HepG2 (cell line): ENCODE measurements at places on chromosomes 2 and 18. TPM values are rescaled to one million over a fixed set of nuclear protein-coding genes. Genes with fewer than 3 reads are reported as not detected.

- H3K36me3 ChIP-seq = no peaks in the 10 kb centered on the region
- H3K4me3 ChIP-seq = no peak overlapping the region
- DNase-seq = no peak
- peaks cover 6% of the 10 kb centered on the region; the same call in 1 of the 2 replicates for H3K4me1 ChIP-seq
These were observed 234.7 kb downstream of the PRKCE start for GRCh38 chr2:45886171-45886663.

GRCh38 chr2:188892636-188893035 lies 81.5 kb upstream of the COL3A1 start:
- no peak for DNase-seq
- H3K27ac ChIP-seq = no peak overlapping the region
- no peaks in the 10 kb centered on the region for H3K27me3 ChIP-seq
- H3K4me3 ChIP-seq = no peak overlapping the region
- no peaks in the 10 kb centered on the region for H3K4me1 ChIP-seq

- DNase-seq = no peak
- no peaks in the 10 kb centered on the region for H3K4me1 ChIP-seq
- no peaks in the 10 kb centered on the region for H3K27me3 ChIP-seq
- no peak overlapping the region for H3K27ac ChIP-seq
These were observed 187.4 kb upstream of the NCKAP5 start for GRCh38 chr2:133755480-133756300.

DNA sequence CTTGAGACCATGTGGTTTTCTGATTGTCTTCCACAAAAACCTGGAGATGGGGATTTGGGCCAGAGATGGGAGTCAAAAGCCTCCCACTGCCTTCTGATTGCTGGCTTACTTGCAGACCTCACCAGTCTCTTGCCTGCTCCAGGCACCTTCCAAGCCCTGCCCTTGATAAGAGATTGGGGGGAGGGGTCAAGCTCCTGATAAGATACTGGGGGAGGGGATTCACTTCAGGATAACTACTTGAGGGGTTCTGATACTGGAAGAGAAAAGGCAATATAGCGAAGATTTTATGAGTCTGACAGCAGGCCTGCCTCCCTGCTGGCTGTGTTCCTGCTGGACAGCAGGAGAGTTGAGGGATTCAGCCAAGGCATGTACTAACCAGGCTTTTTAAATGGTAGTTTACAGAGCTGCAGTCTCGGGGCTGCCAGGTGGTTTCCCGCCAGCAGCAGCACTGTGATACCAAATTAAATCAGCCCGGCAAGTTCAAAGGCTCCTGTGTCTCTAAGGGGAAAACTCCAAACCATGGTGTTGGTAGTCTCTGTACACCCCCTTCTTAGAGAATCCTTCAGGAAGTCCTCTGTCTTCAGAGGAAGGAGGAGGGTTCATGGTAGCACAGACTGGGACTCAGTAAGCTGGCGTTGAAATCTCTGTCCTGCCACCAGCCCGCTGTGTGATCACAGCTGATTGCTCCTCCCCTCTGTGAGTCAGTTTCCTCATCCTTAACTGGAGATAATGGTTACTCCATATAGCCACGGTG lies 58.3 kb downstream of the FBXO36 start:
- no peaks in the 10 kb centered on the region for H3K36me3 ChIP-seq
- H3K4me3 ChIP-seq = no peak overlapping the region
- H3K27ac ChIP-seq = no peak overlapping the region
- no peak for DNase-seq
- no peaks in the 10 kb centered on the region for H3K27me3 ChIP-seq
- no peaks in the 10 kb centered on the region for H3K4me1 ChIP-seq

DNA sequence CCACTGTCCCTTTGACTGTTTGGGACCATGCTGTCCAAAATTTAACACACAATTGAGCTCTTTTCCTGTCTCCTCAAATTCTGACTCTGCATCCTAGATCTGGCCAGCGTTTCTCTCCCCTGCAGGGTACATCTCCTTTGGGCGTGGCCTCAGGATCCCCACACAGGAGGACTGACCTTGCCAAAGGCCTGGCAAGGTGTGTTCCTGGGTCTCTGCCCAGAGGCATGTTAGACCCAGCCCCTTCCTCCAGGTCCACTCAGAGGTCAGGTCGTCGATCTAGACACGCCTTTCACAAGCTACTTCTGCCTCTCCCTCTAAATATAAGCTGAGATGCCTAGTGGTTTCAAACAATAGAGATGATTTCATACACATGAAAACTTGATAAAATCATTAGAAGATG lies 45.4 kb upstream of the SMIM21 start:
- H3K36me3 ChIP-seq = no peaks in the 10 kb centered on the region
- no peak overlapping the region for H3K4me3 ChIP-seq
- no peak for DNase-seq

GRCh38 chr2:236216711-236217110 lies 47.5 kb downstream of the ASB18 start:
- no peak overlapping the region for H3K4me3 ChIP-seq
- no peak for DNase-seq
- H3K27me3 ChIP-seq = peaks cover 3% of the 10 kb centered on the region; the same call in 1 of the 2 replicates
- H3K27ac ChIP-seq = no peak overlapping the region
- no peaks in the 10 kb centered on the region for H3K4me1 ChIP-seq
- no peaks in the 10 kb centered on the region for H3K36me3 ChIP-seq

DNA sequence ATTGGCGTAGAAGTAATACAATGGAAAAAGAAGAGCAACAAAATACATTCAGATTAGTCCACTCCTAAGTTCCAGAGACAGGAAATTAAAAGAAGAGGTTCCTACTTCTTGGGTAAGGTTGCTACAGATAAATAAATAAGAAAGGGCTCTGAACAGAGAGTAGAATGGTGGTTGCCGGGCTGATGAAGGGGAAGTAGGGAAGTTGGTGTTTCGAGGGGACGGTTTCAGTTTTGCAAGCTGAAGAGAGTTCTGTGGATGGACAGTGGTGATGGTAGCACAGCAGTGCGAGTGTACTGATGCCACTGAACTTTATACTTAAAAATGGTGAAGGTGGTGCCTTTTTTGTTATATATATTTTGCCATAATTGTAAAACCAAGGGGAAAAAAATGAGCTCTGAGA lies 48.2 kb downstream of the CABYR start:
- no peaks in the 10 kb centered on the region for H3K36me3 ChIP-seq
- no peak overlapping the region for H3K27ac ChIP-seq
- no peak overlapping the region for H3K4me3 ChIP-seq
- H3K4me1 ChIP-seq = no peaks in the 10 kb centered on the region
- no peak for DNase-seq

The NDC80 gene
- 5.5 and 9.6 TPM in 2 replicates for polyA plus RNA-seq

The AMER3 gene
- polyA plus RNA-seq = not detected in 2 replicates

The LGALSL gene
- polyA plus RNA-seq = 16.2 and 20.0 TPM in 2 replicates
